ENCODE measurements at places on chromosomes 11 and 22.

DNA sequence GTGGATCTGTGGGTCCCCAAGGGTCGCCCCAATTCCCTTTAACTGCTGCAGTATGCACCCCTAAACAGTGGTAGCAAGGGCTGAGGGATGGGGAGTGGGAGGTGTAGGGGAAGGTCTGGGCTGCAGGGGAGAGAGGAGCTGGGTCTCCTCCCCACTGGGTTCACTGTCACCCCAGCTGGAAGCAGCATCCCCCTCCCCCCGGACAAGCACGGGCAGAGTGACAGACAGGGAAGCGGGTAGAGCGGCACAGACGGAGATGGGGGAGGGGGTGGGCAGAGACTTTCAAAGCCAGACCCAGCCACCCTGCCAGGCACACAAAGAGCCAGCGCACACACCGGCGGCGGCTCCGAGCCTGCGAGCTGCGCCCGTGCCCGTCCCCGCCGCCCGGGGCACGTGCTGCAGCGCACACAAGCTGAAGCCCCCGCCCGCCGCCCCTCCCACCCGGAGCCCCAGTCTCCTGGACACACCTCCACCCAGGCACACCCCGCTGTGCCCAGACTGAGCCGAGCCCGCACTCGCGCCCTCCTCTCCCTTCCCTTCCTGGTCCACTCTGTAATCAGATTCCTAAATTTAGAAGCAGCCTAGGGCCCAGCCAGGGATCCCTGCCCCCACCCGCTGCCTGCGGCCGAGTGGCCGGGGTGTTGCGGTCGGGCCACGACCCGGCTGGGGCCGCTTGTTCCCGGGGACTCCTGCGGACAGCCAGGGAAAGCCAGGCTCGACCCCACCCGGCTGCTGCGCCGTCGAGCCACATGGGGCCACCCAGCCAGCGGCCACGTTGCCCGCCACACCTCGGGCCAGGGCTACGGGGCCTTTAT, 935 bp upstream of the RCOR2 start:
- DNase-seq: no peak

DNA sequence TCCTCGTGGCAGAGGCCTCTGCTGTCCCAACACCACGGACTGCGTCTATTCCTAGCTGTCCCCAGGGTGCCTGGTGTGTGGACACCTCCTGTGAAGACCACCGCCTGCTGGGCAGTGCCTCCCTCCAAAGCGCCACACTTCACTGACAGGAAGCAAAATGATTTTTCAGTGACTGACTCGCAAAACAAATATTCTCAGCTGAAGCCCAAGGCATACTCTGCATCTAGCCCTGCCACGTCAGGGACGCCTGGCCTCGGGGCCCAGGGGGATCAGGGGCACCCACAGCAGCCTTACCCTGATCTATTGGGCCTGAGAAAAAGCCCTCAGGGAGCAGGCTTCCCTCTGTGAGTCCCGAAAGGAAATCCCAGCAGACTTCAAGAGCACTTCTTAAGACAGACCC, 2.2 kb downstream of the BRD1 start:
- DNase-seq: no peak

- DNase-seq: peak; percentile 20
These were observed 4.7 kb upstream of the CRKL start for GRCh38 chr22:20912494-20912893.

- DNase-seq: no peak
These were observed 3.4 kb downstream of the WEE1 start for GRCh38 chr11:9576701-9577381.

DNA sequence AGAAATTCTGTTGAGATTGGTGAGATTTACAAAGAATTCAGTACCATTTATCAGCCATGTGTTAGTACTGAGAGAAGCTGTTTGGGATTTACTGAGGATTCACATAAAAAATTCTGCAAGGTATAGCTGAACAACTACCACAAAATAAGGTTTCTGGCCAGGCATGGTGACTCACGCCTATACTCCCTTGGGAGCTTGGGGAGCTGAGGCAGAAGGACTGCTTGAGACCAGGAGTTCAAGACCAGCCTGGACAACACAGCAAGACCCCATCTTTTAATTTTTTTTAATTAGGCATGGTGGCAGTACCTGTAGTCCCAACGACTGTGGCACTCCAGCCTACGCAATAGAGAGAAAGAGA, 86.7 kb downstream of the SIK3 start:
- DNase-seq: no peak

DNA sequence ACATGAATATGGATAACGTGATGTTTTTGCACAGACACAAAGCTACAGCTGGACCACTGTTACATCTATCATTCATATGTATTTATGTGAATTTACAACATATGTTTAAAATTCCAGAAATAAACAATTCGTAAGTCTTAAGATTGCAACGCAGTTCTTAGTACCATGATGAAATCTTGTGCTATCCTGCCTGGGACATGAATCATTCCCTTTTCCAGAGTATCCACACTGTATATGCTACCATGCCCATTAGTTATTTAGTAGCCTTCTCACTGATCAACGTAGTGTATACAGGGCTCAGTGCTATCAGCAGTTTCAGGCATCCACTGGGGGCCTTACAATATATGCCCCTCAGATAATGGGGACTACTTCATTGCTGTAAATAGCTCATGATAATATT, 4.3 kb downstream of the ATL3 start:
- no peak for DNase-seq

- no peak for DNase-seq
These were observed 16.6 kb downstream of the GDPD5 start for GRCh38 chr11:75509020-75509720.

- no peak for DNase-seq
These were observed 14.0 kb downstream of the OR8A1 start for GRCh38 chr11:124583781-124584180.

DNA sequence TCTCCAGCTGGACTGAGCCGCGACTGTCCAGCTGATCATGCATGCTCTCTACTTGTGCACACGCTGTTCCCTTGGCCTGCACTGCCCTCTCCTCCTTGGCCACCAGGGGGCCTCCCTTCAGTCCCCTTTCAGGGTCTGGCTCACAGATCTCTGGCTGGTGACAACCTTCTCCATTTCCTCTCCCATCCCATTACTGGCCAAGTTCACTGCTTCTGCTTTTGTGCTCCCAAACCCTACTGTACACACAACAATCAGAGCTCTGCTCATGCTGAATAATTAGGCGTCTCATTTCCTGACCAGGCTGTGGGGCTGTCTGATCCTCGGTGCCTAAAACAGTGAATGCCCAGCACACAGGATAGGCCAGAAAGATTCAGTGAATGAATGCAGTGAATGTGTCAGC, 224.0 kb upstream of the NARS2 start:
- peak; percentile 93 for DNase-seq

DNA sequence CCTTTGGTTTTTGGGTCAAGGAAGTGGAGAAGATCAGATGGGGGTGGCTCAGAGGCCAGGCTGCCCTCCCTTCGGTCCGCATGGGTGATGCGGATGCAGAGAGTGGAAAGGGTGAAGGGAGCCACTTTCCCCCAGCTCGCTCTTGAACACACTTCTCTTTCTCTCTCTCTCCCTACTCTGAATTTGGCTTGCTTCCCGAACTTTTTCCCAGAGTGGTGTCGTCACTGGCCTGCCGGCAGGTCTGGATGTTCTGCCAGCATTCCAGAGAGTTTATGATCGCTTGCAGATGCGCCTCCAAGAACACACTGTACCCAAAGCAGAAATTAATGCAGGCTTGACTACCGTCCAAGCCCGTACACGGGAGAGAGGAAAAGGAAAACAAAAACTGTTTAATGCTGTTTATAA, 103.2 kb downstream of the ZBTB16 start:
- peak; percentile 95 for DNase-seq

GRCh38 chr22:49767355-49768062, 60.2 kb downstream of the BRD1 start:
- DNase-seq: peak; percentile 68
